ENCODE measurements at places on chromosomes 1 and 21.

- DNase-seq, result no peak
These were observed 64.9 kb downstream of the SLC45A1 start for GRCh38 chr1:8382608-8383505.

DNA sequence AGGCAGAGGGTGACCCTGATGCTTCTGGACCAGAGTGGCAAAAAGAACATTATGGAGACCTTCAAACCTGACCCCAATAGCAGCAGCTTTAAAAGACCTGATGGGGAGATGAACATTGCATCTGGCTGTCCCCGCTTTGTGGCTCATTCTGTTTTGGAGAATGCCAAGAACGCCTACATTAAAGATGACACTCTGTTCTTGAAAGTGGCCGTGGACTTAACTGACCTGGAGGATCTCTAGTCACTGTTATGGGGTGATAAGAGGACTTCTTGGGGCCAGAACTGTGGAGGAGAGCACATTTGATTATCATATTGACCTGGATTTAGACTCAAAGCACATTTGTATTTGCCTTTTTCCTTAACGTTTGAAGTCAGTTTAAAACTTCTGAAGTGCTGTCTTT, 45.8 kb downstream of the TRAF5 start:
- no peak for DNase-seq

GRCh38 chr1:20401405-20402010, 84.5 kb downstream of the CAMK2N1 start:
- DNase-seq, result no peak

- DNase-seq, result no peak
These were observed 4.0 kb downstream of the ACAP3 start for GRCh38 chr1:1303736-1304135.

DNA sequence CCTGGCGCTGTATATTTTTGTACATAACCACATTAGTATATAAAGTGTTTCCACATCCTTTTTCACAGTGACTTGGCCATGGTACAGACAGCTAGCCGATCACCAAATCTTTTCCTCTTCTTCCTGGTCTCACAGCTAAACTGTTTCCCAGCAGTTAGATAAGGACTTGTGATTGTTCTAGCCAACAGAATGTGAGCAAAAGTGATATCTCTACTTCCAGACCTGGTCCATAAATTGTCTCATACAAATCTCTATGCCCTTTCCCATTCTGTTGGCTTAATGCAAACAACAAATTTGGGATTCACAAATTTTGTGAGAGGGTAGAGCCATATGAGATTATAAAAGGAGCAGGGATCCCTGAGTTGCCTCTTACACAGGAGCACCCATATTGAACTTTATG, 19.5 kb downstream of the PAFAH2 start:
- DNase-seq, result no peak

DNA sequence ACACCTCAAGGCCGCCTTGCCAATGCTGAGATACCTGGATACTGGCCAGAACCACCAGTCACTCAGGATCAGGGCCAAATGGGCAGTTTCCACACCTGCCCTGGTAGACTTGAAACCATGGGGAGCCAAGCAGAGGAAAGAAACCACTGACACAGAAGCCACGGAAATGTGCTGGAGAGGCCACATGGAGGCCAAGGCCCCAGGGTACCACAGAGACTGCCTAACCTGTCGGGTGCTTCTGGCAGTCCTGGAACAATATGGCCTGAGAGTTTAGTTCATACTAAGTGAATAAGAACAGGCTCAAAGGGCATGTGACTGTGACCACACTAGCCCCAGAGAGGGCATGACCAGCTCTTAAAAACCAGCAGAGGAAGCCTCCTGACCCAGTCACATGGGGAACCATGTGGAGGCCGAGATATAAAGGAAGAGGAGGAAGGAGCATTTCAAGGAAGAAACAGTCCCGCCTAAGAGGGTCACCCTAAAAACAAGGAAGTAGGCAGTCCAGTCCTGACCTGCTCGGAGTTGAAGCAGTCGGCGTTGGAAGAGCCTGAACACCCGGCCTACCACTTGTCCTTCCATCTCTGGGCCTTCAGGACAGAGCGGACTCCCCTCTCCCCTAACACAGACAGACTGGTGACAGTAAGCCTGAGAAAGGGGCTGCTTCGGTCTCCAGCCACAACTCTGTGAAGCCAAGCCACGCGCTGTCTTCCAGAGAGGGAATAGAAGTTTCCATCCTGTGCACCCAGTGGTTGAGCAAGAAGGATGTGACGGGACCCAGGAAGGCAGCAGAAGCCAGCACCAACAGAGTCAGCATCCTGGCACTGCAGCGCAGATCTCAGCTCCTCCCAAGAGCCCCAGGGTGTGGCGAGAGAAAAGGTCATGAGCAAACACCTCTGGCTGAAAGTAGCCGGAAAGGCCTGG, at the start of gene DENND2D:
TSS of gene DENND2D (minus strand) at position 766 of the 921 bp plus-strand sequence. CDS start at position 579, 187 bp downstream.
- no peak for DNase-seq

DNA sequence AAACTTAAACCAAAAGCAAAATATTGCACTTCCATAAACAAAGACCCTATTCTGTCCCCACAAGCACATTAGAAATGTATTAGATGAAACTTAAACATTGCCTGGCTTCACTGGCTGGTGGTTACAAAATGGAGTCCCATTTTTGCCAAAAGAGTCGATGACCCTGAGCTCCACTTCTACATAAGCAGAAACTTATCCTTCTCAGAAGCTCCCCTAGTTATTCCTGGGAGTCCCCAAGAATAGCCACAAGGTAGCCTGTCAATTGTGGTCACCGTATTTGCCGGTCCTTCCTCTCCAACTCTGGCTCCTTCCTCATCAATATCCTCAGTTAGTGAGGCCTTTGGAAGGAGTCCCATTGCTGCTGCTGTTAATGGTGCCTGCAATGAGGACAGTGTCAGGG, 37.3 kb downstream of the CDCP2 start:
- DNase-seq, result no peak
